ENCODE measurements at places on chromosomes 5 and 9. TPM values are rescaled to one million over a fixed set of nuclear protein-coding genes. Genes with fewer than 3 reads are reported as not detected.

TLX3 gene
- total RNA-seq: not detected

SLC34A1 gene
- not detected for total RNA-seq

DROSHA gene
- 74.7 TPM for total RNA-seq

ANKS6 gene
- 18.0 TPM for total RNA-seq

TYRP1 gene
- total RNA-seq: 0.15 TPM

PCDHGA2 gene
- total RNA-seq: 0.04 TPM

FRMD3 gene
- total RNA-seq: not detected

SLC6A18 gene
- not detected for total RNA-seq

CTXN3 gene
- not detected for total RNA-seq

IL13 gene
- not detected for total RNA-seq

ZNF879 gene
- not detected for total RNA-seq

TMEM245 gene
- total RNA-seq: 24.2 TPM

SHC3 gene
- not detected for total RNA-seq

GRCh38 chr9:21974722-21975409 lies 19.3 kb downstream of the CDKN2A start:
- H3K4me3 ChIP-seq: no peak overlapping the region
- no peaks in the 10 kb centered on the region for H3K27me3 ChIP-seq
- peaks cover 4% of the 10 kb centered on the region for H3K4me1 ChIP-seq

GRCh38 chr5:93831449-93831848 lies 90.0 kb upstream of the POU5F2 start:
- no peak overlapping the region for H3K4me3 ChIP-seq
- no peak overlapping the region for H3K27ac ChIP-seq
- H3K4me1 ChIP-seq: no peaks in the 10 kb centered on the region
- no peak for DNase-seq

- H3K4me1 ChIP-seq: no peaks in the 10 kb centered on the region
- DNase-seq: no peak
- H3K27ac ChIP-seq: no peak overlapping the region
- H3K27me3 ChIP-seq: no peaks in the 10 kb centered on the region
- no peak overlapping the region for H3K4me3 ChIP-seq
Measured at GRCh38 chr9:87259543-87260518, 237.8 kb upstream of the DAPK1 start.

GRCh38 chr9:133181561-133181960 lies 17.8 kb upstream of the GBGT1 start:
- H3K4me3 ChIP-seq: no peak overlapping the region
- H3K4me1 ChIP-seq: peaks cover 37% of the 10 kb centered on the region
- H3K27ac ChIP-seq: no peak overlapping the region
- no peaks in the 10 kb centered on the region for H3K27me3 ChIP-seq
- no peak for DNase-seq
- H3K36me3 ChIP-seq: no peaks in the 10 kb centered on the region

GRCh38 chr5:180802325-180803180 lies at the start of gene MGAT1:
TSS of gene MGAT1 (minus strand) at chr5:180802806. CDS start at chr5:180792971, 9,835 bp downstream.
- peaks cover 56% of the 10 kb centered on the region for H3K4me1 ChIP-seq
- no peaks in the 10 kb centered on the region for H3K36me3 ChIP-seq
- H3K27ac ChIP-seq: peak within 1 kb of the TSS; percentile 21
- peak; percentile 88 for DNase-seq

- H3K27ac ChIP-seq: no peak overlapping the region
- DNase-seq: no peak
Measured at GRCh38 chr5:23396346-23396745, 111.1 kb upstream of the PRDM9 start.

- peaks cover 11% of the 10 kb centered on the region for H3K36me3 ChIP-seq
- H3K27ac ChIP-seq: no peak overlapping the region
- H3K4me3 ChIP-seq: no peak overlapping the region
Measured at GRCh38 chr5:72241346-72242003, 78.6 kb downstream of the MRPS27 start.

- no peak overlapping the region for H3K27ac ChIP-seq
- no peaks in the 10 kb centered on the region for H3K4me1 ChIP-seq
- no peak overlapping the region for H3K4me3 ChIP-seq
- DNase-seq: no peak
Measured at GRCh38 chr5:51371052-51371451, 12.2 kb upstream of the ISL1 start.

DNA sequence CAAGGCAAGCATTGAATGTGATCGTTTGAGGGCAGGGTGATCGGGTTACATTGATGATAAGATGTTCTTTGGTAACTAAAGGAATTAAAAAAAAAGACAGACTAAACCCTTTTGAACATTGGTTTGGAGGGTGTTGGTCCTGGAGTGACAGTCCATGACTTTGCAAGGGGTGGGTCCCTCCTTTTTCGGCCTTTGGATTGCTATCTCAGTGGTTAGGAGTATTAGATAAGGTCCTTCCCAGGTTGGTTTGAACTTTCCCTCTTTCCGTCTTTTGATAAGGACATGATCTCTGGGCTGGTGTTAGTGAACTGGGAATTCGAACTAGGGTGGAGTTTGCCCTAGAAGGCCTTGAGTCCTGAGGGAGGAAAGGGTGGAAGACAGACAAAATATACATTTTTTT lies 5.4 kb upstream of the ABO start:
- no peaks in the 10 kb centered on the region for H3K4me1 ChIP-seq
- no peak overlapping the region for H3K27ac ChIP-seq
- no peaks in the 10 kb centered on the region for H3K27me3 ChIP-seq
- H3K4me3 ChIP-seq: no peak overlapping the region

DNA sequence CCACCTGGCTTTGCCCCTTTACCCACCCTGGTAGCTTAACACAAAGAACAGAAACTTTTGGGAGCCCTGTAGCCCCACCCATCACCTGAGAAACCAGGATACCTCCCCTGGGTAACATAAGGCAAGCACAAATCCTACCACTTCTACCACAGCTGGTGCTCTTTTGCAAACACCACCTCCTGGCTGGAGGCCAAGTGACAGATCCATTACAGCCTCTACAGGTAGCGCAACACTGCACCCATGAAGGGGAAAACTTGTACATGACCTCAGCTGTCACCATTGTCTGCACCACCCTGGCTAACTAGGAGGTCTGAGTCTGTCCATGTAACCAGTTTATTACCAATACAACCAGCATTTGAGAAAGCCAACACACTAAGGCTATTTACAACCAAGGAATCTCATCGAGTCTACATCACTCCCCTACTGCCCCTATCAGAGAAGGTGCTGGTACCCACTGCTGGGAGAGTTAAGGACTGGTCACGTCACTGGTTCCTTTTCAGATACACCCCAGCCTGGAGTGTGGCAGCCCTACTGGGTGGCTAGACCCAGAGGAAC lies 128.6 kb downstream of the PJA2 start:
- DNase-seq: no peak
- H3K4me1 ChIP-seq: no peaks in the 10 kb centered on the region
- no peak overlapping the region for H3K27ac ChIP-seq
- H3K36me3 ChIP-seq: no peaks in the 10 kb centered on the region
- H3K4me3 ChIP-seq: no peak overlapping the region

- no peaks in the 10 kb centered on the region for H3K27me3 ChIP-seq
- H3K36me3 ChIP-seq: no peaks in the 10 kb centered on the region
- H3K27ac ChIP-seq: no peak overlapping the region
- no peaks in the 10 kb centered on the region for H3K4me1 ChIP-seq
- H3K4me3 ChIP-seq: no peak overlapping the region
- DNase-seq: no peak
Measured at GRCh38 chr5:91058575-91058974, 324.5 kb downstream of the ARRDC3 start.

DNA sequence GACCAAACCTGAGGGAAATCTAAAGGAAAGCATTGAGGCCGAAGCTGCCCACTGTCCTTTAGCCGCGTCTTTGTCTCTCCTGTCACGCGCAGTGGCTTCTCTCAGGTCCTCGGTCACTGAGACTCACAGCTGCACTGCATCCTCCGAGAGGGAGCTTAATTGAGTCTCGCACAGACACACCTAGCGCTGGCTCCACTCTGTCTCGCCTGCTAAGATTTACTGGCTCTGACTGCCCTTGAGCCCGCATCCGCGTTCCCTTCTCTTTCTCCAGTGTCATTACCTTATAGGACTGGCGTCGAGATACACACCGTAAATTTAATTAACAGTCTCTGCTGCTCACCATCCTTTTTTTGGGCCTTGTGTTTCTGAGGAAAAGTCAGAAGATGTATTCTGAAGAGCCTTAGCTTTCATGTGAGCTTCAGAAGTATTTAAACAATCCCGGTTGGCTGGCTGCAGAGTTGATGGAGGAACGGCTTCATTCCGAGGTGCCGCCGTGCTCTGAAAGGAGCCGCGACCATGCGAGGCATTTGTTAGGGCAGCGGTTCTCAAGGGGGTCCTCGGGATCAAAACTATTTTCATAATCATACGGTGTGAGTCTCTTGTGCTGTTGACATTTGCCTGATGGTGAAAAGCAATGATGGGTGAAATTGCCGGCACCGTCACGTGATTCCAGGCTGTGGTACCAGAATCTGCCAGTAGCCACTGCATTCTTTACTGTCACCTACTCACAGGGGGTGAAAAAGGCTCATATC lies 58.3 kb downstream of the GPR107 start:
- H3K36me3 ChIP-seq: peaks cover 7% of the 10 kb centered on the region
- H3K4me1 ChIP-seq: no peaks in the 10 kb centered on the region
- H3K27me3 ChIP-seq: no peaks in the 10 kb centered on the region
- DNase-seq: no peak
- H3K4me3 ChIP-seq: no peak overlapping the region
- no peak overlapping the region for H3K27ac ChIP-seq

GRCh38 chr9:130327781-130328348 lies 62.3 kb downstream of the HMCN2 start:
- no peaks in the 10 kb centered on the region for H3K27me3 ChIP-seq
- H3K27ac ChIP-seq: no peak overlapping the region
- DNase-seq: no peak
- H3K4me1 ChIP-seq: no peaks in the 10 kb centered on the region

DNA sequence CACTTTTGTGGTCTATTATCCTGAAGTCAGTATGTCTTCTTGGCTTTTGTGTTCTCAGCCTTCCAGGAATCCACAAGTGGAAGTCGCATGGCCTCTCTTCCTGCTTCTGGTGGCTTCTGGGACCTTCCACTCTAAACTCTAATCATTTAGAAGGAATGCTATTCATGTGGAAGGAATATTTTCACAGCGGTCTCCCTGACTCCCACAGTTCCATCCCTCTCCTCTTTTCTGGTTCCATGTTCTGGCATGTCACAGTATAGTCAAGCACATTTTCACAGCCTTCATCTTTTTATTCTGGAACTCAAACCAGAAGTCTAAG lies 7.3 kb upstream of the RAI14 start:
- DNase-seq: no peak
- H3K4me3 ChIP-seq: no peak overlapping the region
- no peaks in the 10 kb centered on the region for H3K36me3 ChIP-seq
- H3K4me1 ChIP-seq: no peaks in the 10 kb centered on the region
- no peaks in the 10 kb centered on the region for H3K27me3 ChIP-seq

GRCh38 chr9:95058121-95058785 lies 259.3 kb downstream of the FANCC start:
- H3K36me3 ChIP-seq: no peaks in the 10 kb centered on the region
- H3K4me1 ChIP-seq: no peaks in the 10 kb centered on the region
- no peaks in the 10 kb centered on the region for H3K27me3 ChIP-seq
- no peak overlapping the region for H3K27ac ChIP-seq
- H3K4me3 ChIP-seq: no peak overlapping the region

- H3K27ac ChIP-seq: no peak overlapping the region
- no peaks in the 10 kb centered on the region for H3K4me1 ChIP-seq
- H3K4me3 ChIP-seq: no peak overlapping the region
Measured at GRCh38 chr5:36457511-36458270, 148.7 kb upstream of the SLC1A3 start.

DNA sequence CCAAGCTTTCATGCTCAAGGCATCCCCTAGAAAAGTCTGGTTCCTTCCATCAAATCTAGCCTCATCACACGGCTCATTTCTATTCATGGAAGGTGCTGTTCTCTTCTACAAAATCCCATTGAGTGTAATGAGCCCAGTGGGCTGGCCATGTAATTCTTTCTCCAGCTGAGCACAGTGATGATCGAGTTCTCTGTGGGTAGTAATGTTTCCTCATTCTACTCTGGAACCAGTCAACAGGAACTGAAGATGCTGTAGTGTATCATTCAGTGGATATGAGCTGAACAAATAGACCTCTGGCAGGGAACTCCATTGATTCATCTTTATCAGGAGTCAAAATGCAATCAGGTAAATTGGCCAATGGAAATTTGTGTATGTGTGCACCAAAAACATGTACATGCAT lies 149.2 kb downstream of the LRRC70 start:
- no peaks in the 10 kb centered on the region for H3K27me3 ChIP-seq
- H3K4me1 ChIP-seq: no peaks in the 10 kb centered on the region
- no peak overlapping the region for H3K27ac ChIP-seq
- no peak for DNase-seq

- no peak overlapping the region for H3K4me3 ChIP-seq
- no peak for DNase-seq
- no peaks in the 10 kb centered on the region for H3K4me1 ChIP-seq
- peaks cover 32% of the 10 kb centered on the region for H3K36me3 ChIP-seq
- no peaks in the 10 kb centered on the region for H3K27me3 ChIP-seq
Measured at GRCh38 chr9:128178806-128179431, 12.5 kb downstream of the CIZ1 start.

DNA sequence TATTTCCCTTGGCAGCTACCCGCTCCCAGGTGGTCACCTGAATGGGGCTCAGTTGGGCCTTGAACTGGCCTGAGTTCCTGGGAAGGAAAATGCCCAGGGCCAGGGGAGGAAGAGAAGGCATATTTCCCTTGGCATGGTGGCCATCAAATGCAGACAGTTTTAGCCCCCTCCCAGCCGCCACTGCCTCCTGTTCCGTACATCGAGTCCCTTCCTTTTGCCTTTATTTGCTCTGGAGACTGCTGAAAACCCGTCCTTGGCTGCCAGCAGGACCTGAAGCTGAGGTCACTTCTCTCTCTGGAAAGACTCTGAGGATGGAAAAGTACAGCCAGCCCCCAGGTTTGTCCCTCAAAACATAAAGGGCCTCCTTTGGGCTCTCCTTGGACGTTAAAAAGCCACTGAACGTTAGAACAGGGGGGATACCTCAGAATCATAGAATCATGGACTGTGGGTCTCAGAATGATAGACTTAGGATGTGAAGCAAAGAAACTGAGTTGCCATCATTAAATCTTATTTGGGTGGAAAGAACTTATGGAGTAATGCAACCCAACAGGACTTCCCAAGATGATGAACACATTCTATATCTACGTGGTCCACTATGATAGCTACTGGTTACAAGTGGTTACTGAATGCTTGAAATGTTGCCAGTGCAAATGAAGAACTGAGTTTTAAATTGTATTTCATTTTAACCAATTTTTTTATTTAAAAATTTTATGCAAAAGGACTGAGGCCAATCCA lies 7.1 kb downstream of the SPARC start:
- no peaks in the 10 kb centered on the region for H3K27me3 ChIP-seq
- no peaks in the 10 kb centered on the region for H3K4me1 ChIP-seq
- no peak overlapping the region for H3K27ac ChIP-seq
- DNase-seq: no peak
- no peaks in the 10 kb centered on the region for H3K36me3 ChIP-seq

Data from Karpas-422 (cell line).